ENCODE measurements at places on chromosomes 2 and 18.

GRCh38 chr2:209277444-209277843 lies 146.4 kb upstream of the MAP2 start:
- DNase-seq = no peak

- no peak for DNase-seq
Observed at GRCh38 chr18:7459851-7460770, 107.0 kb upstream of the PTPRM start.

DNA sequence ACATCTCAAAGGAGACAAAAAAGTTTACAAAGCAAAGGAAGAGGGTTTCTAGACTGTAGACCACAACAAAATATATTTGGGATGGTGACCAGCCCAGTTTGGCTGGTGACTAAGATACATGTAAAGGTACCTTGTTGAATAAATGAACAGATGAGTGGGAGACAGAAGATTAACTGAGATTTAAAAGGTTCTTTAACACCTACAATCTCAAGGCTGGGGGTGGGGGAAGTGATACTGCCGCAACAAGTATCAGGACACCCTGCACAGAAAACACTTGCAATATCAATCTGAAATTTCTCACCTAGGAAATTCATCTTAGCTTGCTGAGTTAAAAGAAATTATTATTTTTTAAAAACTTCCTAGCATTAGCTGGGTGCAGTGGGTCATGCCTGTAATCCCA lies 8.3 kb downstream of the RNF149 start:
- no peak for DNase-seq

GRCh38 chr2:157780211-157780610 lies 95.9 kb downstream of the ACVR1 start:
- no peak for DNase-seq

GRCh38 chr18:74497324-74497676 lies 1.1 kb downstream of the CNDP2 start:
- DNase-seq = no peak

DNA sequence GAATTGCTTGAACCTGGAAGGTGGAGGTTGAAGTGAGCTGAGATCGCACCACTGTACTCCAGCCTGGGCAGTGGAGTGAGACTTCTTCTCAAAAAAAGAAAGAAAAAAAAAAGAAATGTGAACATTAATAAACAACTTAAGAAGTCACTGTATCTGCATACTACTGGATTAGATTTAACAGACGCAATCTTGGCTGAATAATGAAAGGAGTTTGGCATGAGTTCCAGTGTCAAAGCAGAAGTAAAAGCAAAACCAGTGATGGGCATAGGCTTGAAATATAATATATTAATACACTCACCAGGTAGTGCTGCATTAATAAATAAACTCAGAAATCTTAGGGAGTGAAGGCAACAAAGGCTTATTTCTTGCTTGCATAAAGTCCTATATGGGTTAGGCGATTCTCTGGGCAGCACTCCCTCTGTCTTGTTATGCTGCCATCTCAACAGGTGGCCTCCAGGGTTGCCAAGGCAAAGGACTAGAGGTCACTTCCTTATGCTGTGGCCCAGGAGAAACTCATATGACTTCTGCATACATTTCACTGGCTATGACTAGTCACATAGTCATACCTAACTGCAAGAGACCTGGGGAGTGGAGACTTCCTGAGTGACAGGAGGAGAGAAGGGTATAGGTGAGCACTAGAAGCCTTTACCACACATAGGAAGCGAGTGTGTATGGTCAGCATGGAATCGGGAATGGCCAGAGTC lies 296.2 kb upstream of the SPRED2 start:
- peak; percentile 10 for DNase-seq

DNA sequence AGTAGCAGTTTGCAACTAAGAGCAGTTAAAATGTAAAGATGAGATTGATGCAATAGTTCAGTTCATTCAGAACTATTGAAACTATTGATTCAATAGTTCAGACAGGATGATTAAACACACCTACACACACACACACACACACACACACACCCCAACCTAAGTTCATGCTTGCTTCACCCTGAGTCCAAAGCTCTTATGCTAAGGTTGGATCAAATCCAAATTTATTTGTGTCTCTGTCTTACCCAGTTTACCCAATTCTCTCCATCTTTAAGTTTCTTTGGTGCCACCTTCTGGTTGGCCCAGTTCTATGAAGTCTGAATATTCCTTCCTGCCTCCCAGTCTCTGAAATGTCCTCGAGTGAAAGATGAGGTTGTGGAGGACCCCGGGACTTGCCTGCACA lies 5.1 kb downstream of the SERPINB8 start:
- no peak for DNase-seq

DNA sequence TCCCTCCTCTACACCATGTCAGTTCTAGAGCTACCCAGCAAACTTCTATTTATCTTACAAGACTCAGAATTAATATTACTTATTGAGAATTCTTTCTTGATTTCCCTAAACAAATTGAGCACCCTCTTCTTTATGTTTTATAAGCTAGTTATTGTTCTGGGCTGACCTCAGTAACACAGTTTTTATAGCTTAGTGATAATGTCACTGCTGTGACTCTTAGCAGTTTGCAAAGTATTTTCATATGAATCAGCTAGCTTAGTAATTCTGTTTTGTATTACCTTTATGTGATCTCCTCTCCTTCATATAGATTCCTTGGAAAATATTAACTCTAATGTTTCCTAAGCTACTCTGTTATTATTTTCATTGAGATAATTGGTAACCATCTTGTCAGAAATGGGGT lies 114.9 kb downstream of the PMS1 start:
- DNase-seq = no peak

DNA sequence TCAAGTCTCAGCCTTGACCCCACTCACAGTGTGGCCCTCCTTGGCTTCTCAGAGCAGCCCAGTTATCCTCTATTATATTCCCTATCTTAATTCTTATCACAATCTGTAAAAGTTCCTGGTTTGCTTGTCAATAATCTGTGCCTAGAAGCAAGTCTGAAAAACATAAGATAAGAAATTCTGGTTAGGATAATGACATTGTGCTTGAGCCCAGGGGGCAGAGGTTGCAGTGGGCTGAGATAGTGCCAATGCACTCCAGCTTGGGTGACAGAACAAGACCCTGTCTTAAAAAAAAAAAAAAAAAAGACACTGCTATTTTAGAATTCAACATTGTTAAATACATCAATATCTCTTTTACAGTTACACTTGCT lies 63.9 kb downstream of the TMEM131 start:
- no peak for DNase-seq

GRCh38 chr2:33167622-33168245 lies 221.0 kb downstream of the LTBP1 start:
- DNase-seq = no peak

DNA sequence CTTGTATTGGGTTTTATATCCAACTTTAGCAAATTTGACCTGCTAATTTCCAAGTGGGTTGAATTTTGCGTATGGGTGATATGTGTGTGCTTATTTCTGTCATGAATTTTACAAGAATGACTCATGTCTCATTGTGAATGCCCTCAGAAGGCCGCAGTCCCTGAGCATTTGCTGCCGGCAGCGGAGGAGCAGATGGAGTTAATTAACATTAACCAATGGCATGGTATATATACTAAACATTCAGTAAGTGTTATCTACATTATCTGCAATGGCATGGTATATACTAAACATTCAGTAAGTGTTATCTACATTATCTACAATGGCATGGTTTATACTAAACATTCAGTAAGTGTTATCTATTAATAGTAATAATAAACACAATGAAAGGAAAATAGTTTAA lies 90.1 kb downstream of the DOK6 start:
- peak; percentile 13 for DNase-seq

GRCh38 chr18:41756141-41756540 lies 198.9 kb upstream of the PIK3C3 start:
- no peak for DNase-seq

DNA sequence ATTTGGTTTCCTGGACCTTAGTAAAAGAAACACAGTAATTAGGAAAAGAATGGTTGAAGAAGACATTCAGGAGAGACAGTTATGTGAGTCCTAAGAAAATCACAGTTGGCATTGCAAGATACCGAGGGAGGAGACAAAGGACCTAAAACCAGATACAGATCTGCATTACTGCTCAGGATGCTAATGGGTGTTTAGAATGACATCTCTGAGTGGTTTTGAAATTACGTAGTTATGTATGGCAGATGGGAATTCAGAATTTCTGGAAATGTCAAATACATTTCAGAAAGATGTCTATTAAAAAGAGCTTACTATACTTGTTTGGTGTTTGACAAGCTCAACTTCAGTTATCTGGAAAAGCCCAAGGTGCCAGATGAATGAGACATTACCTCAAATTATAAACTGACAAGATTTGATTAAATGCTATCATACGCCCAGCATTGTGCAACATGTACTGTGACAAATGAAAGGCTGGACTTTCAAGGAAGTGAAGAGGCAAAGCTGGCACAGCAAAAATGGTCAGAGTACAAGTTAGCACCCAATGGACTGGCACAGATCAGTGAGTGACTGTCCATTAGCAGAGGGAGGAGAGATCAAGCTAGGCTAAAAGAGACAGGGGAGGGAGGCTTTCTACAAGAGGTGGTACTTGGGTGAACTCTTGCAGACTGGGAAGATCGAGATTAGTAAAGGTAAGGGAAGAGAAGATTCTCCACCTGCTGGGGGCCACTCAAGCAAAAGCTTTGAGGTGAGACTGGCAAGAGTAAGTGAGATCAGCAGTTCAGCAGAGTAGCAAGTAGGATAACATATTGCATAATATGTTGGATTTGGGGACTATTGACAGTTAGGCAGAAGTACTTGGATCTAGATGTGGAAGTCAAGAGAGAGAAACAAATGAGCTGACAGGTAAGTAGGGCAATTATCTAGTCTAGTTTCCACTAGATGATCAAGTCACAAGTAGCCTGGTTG lies 168.9 kb downstream of the CYRIA start:
- no peak for DNase-seq

- no peak for DNase-seq
Observed at GRCh38 chr2:149164296-149164695, 125.8 kb downstream of the LYPD6B start.

DNA sequence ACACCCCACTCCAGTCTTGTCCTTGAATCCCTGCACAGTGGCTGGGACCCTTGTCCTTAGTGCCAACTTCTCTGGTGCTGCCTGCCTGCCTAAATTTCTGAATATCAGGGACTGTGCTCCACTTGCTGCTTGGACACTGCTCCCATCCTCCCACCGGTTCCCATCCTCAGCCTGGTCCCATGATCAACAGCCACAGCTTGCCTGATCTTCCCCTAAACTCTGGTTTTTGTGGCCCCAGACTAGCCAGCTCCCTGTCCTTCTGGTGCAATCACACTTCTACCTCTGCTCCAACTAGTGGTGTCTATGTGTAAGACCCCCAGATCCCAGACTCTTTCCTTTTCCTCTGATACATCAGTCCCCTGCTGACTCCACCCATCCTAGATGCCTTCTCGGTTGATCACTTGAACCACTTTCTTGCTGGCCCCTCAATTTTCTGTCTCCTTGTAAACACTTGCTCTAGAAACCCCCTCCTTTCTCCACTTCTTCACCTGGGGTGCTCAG lies 37.2 kb upstream of the POLE4 start:
- no peak for DNase-seq

DNA sequence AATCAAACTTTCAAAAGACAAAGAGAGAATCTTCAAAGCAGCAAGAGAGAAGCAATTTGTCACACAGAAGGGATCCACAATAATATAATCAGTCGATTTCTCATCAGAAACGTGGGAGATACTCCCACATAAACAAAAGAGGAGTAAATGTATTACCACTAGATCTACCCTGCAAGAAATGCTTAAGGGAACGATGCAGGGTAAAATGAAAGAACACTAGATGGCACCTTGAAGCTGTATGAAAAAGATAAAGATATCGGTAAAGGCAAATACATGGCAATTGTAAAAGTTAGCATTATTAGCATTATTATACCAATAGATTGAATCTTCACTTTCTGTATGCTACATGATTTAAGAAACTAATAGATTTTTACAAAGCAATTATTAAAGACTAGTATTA lies 677.0 kb downstream of the SUCLG1 start:
- no peak for DNase-seq

GRCh38 chr2:86023366-86023712 lies 82.3 kb downstream of the POLR1A start:
- no peak for DNase-seq

DNA sequence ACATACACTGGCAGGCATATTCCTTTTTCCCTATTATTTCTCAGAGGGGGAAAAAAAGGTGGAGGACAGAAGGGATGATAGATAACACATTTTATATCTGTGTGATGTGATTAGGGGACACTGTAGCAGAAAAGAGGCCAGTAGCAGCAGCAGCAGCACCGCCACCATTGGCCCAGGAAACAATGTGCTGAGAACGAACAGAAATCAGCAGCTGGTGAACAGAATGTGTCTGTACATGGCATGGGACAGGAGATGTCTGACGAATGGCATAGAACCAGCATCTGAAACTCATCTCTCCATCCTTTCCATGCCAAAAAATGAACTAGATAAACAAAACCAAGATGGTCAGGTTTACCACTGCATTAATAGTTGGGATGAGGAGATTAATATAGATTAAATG lies 936.1 kb upstream of the ACVR2A start:
- no peak for DNase-seq

GRCh38 chr2:83386549-83386948 lies 1072.5 kb downstream of the SUCLG1 start:
- no peak for DNase-seq

DNA sequence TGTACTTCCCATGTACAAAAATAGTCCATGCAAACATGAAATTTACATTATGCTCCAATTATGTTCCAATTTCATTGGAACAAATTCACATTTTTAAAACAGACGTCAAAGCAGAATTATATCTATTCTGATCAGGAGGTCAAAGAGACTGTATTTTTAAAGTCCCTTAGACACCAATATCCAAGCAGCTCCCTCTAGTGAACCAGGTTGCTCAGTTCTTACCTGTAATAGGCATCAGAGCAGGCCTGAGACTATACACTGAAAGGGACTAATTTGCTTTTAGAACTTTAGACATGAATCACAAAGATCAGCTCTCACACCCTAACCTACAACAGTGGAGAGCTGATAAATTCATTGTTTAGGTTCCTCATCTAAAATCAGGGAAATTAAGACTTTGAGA lies 273.9 kb downstream of the MBD2 start:
- no peak for DNase-seq

DNA sequence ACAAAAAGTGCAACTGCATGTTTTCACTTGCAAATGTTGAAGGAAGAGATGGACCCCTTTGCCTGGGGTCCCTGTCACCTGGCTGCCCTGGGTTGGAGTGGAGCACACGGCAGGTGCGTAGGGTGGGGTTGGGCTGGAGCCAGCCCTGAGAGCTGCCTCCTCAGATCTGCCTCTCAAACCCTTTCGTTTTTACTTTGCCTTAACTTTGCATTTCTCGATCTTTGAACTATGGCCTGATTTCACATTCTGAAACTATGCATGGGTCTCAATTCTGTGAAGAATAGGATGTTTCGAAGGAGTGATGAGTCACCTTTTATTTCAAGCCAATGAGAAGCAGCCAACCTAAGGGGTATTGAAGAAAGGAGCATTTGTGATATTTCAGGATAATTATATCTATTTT lies 132.8 kb downstream of the ACOXL start:
- DNase-seq = no peak

- DNase-seq = no peak
Observed at GRCh38 chr2:150122871-150123613, 364.4 kb downstream of the RND3 start.

Data from kidney capillary endothelial cell (primary cell).